Activated B cell treated with CpG ODN at 0.5 μM for 24 hours (primary cell): ENCODE measurements at places on chromosomes 1 and 21.
A peak's percentile ranks its signal among the peaks of the same experiment; 100 is the strongest.

- DNase-seq = no peak
Observed at GRCh38 chr1:221089273-221089672, 210.0 kb downstream of the HLX start.

GRCh38 chr1:31955917-31956736 is 18.0 kb upstream of the PTP4A2 start:
- DNase-seq = peak; percentile 56

- DNase-seq = no peak
Observed at GRCh38 chr1:53606651-53607051, 132.3 kb downstream of the GLIS1 start.

DNA sequence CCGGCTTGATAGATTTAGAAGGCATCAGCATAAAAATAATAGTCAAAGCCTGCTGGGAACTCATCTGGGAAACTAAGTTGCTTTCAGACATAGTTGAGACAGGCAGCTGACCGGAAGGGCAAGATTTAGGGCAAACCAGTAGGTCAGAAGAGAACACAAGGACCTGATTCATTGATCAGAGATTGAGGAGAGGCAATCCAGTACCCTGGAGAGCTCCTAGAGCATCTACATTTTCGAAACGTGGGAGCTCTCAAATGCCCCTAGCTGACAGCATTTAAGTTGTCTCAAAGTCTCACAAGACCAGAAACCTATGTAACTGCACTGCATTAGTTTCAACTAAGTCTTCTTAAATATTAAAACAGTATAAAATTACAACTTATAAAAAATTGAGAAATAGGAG is 22.9 kb upstream of the MTF2 start:
- no peak for DNase-seq

DNA sequence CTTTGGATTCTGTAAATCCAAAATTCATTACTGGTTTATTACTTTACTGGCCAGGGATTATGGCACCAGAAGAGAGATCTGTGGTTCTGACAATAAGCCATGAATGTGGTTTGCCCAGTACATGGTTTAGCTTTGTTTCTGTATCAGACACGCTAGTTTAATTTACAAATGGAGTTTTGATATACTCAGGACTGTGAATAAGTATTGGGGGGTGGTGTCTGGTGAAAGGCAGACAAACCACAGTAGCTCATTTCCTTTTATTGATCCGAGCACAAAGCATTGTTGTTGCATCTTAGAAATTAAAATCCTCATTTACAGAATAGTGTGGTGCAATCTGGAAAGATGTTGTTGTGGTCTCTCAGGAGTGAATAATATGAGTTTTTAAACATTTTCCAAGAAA is 96.0 kb downstream of the ST6GALNAC3 start:
- DNase-seq = no peak

GRCh38 chr1:109242387-109242786 is 7.0 kb upstream of the CELSR2 start:
- no peak for DNase-seq

DNA sequence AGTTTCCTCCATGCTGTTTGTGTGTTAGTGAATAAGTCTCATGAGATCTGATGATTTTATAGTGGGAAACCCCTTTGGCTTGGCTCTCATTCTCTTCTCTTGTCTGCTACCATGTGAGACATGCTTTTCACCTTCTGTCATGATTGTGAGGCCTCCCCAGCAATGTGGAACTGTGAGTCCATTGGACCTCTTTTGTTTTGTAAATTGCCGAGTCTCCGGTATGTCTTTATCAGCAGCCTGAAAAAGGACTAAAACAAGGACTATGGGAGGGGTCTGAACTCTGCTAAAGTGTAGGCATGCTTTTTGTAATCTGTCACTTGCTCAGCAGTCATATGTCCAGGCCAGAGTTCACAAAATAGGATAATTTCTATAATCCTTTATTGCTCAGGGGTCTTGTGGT is 164.0 kb upstream of the SNX7 start:
- DNase-seq = no peak

- DNase-seq = no peak
Observed at GRCh38 chr1:206786212-206786886, 14.1 kb upstream of the IL10 start.

DNA sequence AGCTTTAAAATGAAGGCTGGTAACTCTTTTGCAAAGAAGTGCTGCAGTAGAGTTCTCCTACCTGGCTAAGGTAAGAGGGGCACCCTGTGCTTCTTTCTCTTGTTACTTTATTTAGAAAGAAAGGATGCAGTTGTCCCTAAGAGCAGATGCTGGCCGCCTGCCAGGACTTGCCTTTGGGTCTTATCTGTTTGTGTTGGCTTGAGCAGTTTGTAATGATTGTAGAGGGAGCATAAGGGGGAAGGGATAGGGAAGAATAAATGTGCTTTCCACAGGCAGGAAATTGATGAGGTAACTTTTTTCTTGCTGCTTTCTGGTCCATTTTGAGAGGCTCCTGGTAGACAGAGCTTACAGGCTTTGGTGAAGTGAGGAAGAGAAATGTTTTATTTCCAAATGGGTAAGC is 229.6 kb downstream of the HHAT start:
- no peak for DNase-seq

DNA sequence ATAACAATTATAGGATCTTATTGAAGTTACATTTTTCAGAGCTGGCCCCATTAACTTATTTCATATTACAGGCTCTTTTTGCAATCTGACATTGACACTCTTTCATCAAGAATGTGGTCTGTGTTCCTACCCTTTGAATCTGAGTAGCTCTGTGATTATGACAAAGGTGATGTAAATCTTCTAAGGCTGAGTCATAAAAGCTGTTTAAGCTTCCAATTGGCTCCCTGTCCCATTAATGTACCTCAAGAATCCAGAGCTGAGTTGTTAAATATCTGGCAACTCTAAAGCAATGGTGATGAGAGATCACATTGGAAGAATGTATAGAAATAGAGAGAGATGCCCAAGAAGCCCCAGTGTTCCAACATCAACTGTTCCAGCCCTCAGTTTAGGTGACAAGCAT is 178.5 kb upstream of the DEPDC1 start:
- no peak for DNase-seq

DNA sequence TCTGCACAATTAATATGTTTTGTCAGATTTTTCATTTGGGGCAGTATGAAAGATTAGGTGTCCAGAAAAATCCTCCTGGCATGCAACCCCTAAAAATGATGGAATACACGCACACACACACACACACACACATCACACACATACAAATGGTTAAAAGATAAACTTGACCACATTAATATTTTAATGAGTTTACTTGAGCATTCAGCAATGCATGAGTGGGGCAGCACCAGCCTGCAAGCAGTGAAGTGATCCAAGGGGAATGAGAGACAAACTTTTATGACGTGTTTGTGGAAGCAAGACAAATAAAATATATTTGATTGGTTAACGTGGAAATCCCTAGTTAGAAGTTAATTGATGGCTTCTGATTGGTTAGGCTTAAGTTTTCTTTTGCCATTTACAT is 29.1 kb upstream of the SOAT1 start:
- DNase-seq = no peak

DNA sequence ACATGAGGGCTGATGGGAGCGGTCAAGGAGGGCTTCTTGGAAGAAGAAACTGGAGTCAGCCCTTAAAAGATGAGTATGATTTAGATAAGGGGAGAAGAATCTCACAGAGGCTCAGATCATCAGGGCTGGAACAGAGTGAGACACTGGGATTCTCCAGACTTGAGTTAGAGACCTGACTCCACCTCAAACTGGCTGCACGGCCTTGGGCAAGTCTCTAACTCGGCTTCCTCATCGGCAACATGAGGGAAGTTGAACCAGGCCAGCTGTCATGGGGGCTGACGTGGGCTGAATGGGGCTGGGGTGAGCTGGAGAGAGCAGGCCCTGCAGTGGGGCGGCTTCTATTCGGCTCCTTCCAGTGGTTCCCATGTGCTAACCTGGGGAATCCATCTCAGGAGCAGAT is 2.5 kb downstream of the C1QC start:
- DNase-seq = no peak

- DNase-seq = no peak
Observed at GRCh38 chr21:17911628-17912027, 92.5 kb upstream of the C21orf91 start.

DNA sequence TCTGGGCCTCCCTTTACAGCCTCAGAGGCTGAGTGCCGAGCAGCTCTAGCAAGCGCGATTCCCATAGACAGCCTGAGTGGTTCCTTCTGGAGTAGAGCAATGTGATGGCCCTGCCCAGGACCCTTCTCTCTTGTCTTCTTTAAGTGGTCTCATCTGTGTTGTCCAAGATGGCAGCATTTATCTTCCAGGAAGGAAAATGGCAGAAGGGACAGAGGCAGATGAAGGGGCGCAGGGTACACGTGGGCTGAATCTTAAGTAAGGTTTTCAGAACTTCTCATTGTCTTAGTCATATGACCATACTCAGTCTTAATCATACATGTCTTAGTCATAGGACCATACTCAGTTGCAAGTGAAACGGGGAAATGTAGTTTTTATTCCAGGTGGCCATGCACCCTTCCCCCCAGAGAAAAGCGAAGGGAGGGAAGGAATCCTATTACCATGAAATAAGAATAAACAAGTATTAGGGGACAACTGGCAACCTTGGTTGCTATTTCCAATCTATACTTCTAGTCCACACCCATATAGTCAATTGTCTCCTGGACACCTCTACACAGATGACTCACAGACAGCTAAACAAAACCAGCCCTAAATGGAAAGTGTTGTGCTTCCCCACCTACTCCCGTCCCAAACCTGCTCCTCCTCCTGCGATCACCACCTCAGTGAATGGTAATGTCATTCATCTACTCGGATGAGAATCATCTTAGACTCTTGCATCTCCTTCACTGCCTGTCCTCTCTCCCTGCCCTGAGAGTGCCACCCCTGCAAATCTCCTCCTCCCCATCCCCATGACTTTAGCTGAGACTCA is 13.3 kb downstream of the OVAAL start:
- DNase-seq = no peak

DNA sequence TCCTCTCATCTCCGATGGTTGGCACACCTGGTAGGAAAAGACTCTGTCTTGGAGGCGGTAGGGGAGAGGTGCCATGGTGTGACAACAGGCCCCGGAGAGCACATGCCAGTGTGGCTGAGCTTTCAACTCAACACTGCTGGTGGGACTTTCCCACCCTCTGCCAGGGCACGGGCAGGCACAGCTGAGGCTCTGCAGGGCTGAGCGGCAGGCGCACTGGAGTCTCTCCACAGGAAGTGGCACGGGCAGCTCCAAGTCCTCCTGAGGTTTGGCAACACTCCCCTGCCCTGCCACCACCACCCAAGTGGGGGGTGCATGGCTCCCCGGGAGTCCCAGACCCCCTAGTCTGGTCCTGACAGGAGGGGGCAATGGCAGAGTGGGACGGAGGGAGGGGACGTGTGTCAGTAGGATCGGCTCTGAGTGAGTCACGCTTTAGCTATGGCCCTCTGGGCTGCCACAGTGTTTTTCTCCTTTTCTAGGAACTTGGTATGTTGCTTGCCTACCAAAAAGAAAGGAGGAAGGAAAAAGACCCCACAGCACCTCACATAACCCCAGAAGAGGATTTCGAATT is 27.3 kb upstream of the EVA1B start:
- DNase-seq = peak; percentile 36

- no peak for DNase-seq
Observed at GRCh38 chr1:113507552-113508214, 117.4 kb downstream of the MAGI3 start.

GRCh38 chr1:36699113-36699911 is 216.6 kb upstream of the CSF3R start:
- DNase-seq = no peak

DNA sequence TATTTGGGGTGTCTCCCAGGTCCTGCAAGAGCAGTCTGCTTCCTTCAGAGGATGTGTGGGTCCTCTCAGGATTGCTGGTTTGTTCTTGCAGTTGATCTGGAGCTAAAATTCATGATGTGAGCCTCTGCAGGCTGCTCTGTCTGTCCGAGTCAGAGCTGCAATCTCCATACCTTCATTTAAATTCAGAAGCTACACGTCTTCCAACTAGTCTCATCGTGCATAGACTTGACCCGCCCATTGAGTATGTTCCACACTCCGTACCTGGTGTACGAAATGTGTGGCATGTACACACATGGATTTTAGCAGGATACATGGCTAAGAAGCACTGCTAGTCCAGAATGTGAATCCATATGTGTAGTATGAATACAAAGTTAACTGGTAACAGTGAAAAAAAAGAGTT is 25.0 kb upstream of the RGS2 start:
- no peak for DNase-seq

GRCh38 chr1:211484755-211485479 is 7.0 kb downstream of the RD3 start:
- DNase-seq = no peak

- no peak for DNase-seq
Observed at GRCh38 chr1:168301664-168302320, 21.1 kb downstream of the TBX19 start.
